GM19239 (cell line): ENCODE measurements at places on chromosomes 7 and 10.

- DNase-seq, result no peak
Observed at GRCh38 chr10:79314761-79315601, 32.3 kb upstream of the PPIF start.

- DNase-seq, result no peak
Observed at GRCh38 chr7:149883452-149883861, 9.7 kb downstream of the ATP6V0E2 start.

GRCh38 chr7:12623223-12623622 is 52.7 kb downstream of the SCIN start:
- DNase-seq, result no peak

- DNase-seq, result no peak
Observed at GRCh38 chr7:153088601-153089000, 329.0 kb downstream of the ACTR3B start.

- no peak for DNase-seq
Observed at GRCh38 chr10:101967713-101968112, 88.3 kb downstream of the ARMH3 start.

- no peak for DNase-seq
Observed at GRCh38 chr7:132080967-132081668, 495.2 kb downstream of the PLXNA4 start.

GRCh38 chr10:116194061-116194460 is 78.9 kb downstream of the GFRA1 start:
- no peak for DNase-seq

GRCh38 chr7:157622408-157623205 is 285.8 kb downstream of the DNAJB6 start:
- no peak for DNase-seq

DNA sequence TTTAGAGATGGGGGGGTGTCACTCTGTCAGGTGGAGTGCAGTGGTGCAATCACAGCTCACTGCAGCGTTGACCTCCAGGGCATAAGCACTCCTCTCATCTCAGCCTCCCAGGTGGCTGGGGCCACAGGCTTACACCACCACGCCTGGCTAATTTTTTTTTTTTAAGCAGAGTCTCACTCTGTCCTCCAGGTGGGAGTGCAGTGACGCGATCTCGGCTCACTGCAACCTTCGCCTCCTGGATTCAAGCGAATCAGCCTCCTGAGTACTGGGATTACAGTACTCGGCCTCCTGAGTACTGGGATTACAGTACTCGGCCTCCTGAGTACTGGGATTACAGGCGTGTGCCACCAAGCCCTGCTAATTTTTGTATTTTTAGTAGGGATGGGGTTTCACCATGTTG is 23.6 kb upstream of the PPIA start:
- no peak for DNase-seq

DNA sequence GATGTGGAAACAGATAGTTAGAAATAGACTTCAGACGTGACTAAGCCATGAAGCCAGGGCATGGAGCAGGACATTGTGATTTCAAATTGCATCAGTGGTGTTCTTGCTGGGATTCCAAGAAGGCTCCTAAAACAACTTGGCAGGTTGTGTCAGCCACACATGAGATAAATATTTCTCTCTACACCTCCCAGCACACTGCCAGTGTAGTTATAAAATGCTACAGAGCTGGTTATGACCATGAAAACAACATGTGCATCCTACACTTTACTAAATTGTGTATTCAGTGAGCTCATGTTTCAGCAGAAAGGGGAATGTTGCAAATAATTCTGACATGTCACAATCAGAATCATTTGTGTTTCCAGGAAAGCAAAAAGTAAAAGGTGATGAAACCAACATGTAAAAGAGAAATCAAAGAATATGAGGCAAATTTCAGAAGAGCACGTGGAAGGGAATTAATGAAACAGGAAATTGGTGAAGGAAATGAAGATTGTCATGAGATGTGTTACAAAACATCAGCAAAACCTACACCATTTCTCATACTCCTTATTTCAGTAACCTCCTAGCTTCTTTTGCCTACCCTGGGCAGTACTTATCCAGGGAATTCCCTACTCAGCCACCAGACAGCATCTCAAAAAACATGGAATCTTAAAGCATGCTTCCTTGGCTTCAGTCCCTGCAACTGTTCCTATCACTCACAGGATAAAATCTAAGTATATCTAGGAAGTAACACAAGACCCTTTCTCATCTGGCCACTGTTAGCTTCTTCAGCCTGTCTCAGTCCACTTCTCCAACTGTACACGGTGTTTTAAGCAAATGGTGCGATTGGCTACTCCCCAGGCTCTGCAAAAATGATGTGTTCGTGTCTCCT is 5.8 kb upstream of the CYP3A7 start:
- no peak for DNase-seq

DNA sequence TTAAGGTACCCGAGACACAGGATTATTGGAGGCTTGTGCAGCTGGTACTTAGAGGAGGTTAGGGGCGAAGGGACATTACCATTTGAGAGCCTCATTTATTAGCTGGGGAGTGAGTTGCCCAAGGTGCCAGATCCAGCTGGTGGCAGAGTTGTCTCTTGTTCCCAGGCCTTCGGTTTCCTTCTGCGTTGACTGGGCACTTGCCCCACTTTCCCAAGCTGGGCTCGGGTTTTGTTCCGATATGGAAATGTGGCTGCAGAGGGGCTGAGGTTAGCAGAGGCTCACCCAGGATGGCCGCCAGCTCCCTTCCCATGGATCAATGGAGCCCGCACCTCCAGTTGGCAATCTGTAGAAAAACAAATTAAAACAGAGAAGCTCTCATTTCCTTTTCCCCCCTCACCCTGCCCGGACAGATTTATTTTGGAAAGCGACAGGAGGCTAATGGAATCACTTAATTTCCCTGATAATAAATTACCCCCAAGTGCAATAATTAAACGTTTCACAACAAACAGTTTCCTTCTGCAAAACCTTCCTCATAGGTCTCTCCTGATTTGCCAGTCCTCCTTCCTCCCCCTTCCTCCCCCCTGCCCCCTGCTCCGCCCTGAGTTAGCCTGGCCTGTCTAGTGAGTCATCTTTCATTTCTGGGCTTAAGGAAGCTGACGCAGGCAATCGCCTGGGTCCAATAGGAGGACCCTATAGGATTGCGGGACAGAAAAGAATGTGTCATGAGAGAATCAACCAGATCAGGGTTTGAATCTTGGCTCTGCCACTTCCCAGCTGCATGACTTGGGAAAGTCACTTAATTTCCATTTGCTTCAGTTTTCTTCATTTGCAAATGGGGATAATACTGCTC is 51.7 kb downstream of the ADRA2A start:
- no peak for DNase-seq

DNA sequence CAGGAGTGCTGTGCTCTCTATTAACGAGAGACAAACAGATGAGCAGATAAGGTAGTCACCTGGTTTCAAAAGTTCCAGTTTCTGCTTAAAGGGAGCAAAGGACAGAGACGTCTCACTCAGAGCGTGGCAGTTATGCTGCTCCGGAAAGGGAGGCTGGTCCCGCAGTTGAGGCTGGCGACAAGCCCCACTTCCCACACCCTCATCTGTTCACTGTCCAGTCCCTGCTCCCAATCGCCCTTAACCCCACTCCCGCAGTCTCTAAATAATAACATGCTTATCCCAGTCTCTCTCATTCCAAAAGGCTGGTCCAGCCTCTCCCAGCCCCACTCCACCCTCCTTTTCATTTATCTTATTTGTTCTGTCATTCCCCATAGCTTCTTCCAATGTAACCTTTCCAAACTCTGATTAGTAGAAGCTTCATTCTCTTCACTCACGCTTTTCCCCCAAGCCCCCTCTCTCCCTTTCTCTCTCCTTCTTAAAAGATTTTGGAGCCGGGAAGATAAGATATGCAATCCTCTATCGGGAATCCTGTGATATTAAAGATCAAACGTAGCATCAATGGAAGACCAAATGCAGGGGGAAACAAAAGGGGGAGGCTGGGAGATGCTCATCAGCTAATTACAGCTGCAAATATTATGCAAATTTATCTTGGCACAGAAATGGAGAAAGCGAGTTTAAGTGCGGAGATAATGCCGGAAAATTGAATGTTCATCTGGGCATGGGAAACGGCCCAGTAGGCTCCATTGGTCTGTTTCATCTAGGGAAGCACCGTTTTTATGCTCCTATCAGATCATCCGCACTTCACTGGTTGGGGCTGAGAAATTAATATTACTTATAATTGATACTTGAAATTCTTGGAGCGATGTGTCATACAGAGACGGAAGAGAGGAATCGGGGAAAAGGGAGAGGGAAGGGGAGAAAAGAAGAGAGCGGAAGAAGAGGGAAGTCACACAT is 16.3 kb upstream of the GATA3 start:
- DNase-seq, result no peak

DNA sequence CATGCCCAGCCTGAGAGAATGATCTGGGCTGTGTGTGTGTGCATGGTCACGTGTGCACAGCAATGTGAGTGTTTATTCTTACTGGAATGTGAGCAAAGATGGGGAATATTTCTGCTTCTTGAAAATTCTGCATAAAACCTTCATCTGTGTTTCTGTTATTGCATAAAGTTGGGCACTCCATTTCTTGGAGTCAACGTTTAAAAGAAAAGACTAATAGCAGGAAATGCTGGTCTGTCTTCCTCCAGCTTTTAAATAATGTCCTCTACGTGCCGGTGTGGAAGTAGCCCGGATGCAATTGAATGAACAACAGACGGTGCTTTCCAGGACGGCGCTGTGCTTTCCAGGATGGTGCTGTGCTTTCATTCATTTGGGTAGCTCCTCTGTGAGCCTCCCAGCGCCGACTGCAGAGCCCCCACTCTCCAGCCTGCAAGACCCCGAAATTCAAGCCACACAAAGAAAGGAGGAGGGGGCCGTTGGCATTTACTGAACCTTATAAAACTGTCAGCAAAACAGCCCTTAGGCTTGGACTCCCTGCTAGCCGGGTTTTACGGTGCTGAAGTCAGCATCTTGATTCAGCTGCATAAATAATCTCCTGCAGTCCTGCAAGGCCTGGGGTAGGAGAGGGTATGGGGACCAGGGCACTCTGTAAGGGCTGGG is 158.2 kb upstream of the PRKCQ start:
- no peak for DNase-seq

GRCh38 chr7:150439967-150440366 is 10.5 kb upstream of the GIMAP8 start:
- no peak for DNase-seq

DNA sequence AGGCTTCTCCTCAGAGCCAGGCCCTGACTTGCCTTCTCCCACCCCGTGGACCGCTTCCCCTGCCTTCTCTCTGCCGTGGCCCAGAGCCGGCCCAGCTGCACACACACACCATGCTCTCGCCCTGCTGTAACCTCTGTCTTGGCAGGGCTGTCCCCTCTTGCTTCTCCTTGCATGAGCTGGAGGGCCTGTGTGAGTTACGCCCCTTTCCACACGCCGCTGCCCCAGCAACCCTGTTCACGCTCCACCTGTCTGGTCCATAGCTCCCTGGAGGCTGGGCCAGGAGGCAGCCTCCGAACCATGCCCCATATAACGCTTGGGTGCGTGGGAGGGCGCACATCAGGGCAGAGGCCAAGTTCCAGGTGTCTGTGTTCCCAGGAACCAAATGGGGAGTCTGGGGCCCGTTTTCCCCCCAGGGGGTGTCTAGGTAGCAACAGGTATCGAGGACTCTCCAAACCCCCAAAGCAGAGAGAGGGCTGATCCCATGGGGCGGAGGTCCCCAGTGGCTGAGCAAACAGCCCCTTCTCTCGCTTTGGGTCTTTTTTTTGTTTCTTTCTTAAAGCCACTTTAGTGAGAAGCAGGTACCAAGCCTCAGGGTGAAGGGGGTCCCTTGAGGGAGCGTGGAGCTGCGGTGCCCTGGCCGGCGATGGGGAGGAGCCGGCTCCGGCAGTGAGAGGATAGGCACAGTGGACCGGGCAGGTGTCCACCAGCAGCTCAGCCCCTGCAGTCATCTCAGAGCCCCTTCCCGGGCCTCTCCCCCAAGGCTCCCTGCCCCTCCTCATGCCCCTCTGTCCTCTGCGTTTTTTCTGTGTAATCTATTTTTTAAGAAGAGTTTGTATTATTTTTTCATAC is 38.0 kb downstream of the LIMK1 start:
- no peak for DNase-seq

DNA sequence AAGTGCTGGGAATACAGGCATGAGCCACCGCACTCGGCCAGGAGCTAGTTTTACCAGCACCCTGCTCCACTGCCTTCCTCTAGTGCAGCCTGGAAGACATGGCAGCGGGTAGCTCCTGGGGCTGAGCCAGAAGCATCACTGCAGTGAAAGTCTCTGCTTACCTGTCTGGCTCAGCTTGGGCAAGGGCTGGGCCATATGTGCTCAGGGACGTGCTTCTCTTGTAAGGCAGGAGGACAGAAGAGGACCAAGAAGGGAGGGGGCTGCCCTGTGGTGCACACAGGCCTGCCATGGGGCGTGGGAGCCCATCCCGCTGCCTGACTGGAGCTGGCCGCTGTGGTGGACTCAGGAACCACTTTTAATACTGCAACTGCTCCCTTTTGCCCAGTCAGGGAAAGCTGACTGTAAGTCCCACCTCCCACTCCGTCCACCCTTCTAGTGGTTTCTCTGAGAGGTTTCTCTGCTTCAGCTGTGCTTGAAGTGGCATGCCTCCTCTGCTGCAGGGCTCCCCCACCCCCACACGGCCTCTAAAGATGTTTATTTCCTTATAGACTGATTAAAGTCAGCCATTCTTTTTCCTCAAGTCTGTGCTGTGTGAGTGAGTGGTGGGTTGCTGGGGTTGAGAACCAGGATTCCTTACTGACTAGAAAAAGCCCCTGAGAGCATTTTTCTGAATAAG is 25.3 kb upstream of the C10orf95 start:
- no peak for DNase-seq
